ENCODE measurements at places on chromosomes 13 and 19. TPM values are rescaled to one million over a fixed set of nuclear protein-coding genes. Genes with fewer than 3 reads are reported as not detected.

GRCh38 chr19:13849991-13850909, 26.7 kb upstream of the NANOS3 start:
- peak; percentile 73 for DNase-seq

- no peak for DNase-seq
Observed at GRCh38 chr13:113472355-113473025, 18.0 kb downstream of the DCUN1D2 start.

Gene KIR3DL2
- 0.94 TPM for total RNA-seq

Gene ANGPTL4
- not detected for total RNA-seq

Data from naive thymus-derived CD4-positive, alpha-beta T cell (primary cell).